ENCODE measurements at places on chromosomes 7 and 10.

- no peak for DNase-seq
These were observed 19.1 kb upstream of the KLF6 start for GRCh38 chr10:3803927-3804741.

- no peak for DNase-seq
These were observed 47.3 kb downstream of the NPVF start for GRCh38 chr7:25180946-25181345.

DNA sequence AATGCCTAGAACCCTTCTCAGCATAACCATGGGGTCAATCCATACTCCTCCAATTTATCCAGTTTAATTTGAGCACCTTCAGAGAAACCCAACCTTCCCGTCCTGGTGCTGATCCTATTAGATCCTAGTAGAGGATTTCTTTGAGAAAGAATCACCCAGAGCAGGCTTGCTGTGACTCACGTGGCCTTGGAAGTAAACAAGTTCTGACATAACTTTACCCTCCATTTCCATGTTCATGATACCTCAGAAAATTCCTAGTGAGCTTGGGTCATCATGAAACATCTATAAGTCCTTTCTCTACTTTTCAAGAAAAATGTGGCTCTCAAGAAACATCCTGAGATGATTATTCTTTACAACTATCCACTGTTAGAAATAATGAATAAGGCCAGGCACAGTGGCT, 71.7 kb downstream of the PRLHR start:
- DNase-seq: no peak

DNA sequence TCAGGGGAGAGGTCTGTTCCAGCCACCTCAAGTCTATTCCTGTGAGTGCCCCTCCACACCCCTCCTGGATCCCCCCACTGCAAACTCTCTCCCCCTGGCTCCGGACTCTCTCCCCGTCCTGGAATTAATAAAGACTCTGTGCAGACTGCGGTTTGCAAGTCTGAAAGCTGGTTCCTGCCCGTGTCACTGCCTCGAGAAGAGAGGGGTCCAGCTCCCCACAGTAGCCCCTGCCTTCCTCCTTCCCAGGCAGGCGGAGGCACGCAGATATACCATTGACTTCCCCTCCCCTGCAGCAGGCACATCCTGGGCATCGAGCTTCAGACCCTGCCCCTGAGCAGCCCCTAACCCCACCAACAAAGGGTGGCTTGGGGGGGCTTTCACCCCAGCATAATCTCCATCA, 2.2 kb upstream of the ELN start:
- no peak for DNase-seq

DNA sequence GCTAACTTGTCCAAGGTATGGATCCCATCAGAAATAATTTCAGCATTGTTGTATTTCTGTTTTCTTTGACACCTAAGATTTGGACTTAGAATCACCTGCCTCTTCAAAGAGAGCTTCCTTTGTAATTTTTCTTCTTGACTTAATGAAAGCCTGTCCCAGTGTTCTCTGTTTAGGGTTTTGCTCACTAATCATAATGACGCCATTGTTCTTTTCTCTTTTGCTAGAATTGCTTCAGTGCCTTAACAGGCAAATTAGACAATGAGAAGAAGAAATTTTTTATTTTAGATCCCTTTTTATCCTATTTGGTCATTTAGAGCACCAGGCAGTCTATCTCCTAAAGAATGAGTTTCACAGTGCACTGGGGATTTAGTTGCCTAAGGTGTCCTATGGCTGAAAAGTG, 128.5 kb downstream of the SND1 start:
- DNase-seq: no peak

Data from HAP-1 (cell line).